ENCODE measurements at places on chromosomes 12 and 14.

- DNase-seq = peak; percentile 6
Measured at GRCh38 chr14:52043690-52044089, 25.2 kb downstream of the NID2 start.

- no peak for DNase-seq
Measured at GRCh38 chr12:85733221-85733840, 102.9 kb downstream of the RASSF9 start.

- no peak for DNase-seq
Measured at GRCh38 chr14:68468437-68469207, 324.2 kb downstream of the ZFP36L1 start.

- no peak for DNase-seq
Measured at GRCh38 chr14:87185961-87186560, 806.9 kb downstream of the GALC start.

DNA sequence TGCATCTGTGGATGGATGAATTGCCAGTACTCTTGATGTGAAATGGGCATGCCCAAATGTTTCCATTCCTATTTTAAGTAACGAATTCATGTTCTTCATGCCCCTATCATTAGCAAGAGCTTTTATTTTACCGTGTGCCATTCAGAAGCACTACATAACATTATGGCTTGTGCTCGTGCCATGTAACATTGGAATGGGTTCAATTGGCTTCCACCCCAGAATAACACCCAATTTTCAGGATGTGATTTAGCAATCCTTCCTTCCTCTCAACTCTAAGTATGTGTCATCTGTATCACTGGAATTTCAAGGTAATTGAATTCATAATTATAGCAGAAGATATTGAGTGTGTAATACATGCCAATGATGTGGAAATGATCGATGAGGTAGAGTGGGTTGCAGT lies 145.8 kb upstream of the TMPO start:
- no peak for DNase-seq

DNA sequence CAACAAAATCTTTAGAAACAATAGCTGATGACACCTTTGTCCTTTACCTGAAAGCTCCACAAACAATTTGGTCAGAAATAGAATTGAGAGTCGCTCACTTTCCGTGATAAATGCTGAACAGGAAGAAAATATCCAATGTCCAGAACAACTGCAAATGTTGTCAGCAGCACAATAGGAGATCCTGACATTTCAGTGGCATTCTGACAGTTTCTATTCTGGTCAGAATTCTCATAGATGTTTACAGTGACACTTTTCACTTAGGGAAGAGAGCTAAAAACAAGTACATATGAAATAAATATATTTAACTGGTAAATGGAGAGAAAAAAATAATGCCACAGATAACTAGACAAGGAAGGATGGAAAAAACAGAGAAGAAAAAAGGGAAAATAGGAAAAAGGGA lies 39.1 kb downstream of the MAGOHB start:
- no peak for DNase-seq

DNA sequence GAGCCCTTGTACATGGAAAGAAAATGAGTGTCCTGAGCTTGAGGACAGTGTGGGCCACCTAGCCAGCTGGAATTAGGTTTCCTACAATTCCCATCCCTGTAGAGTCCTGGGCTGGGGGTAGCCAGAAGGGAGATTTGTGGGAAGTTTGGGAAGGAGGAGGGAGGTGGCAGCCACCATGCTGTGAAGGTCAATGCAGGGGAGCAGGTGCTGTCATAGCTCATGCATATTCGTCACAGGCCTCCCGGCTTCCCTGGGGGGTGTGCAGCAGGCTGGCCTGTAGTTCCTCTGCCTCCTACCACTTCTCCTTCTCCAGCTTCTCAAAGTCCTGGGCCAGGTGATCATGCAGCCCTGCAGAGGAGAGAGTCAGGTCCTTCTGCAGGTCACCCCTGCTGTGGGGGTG lies 121.3 kb downstream of the TBX3 start:
- no peak for DNase-seq

GRCh38 chr12:53466640-53467039 lies 14.7 kb downstream of the PCBP2 start:
- DNase-seq = no peak

- DNase-seq = no peak
Measured at GRCh38 chr14:78248501-78249090, 78.4 kb downstream of the NRXN3 start.

DNA sequence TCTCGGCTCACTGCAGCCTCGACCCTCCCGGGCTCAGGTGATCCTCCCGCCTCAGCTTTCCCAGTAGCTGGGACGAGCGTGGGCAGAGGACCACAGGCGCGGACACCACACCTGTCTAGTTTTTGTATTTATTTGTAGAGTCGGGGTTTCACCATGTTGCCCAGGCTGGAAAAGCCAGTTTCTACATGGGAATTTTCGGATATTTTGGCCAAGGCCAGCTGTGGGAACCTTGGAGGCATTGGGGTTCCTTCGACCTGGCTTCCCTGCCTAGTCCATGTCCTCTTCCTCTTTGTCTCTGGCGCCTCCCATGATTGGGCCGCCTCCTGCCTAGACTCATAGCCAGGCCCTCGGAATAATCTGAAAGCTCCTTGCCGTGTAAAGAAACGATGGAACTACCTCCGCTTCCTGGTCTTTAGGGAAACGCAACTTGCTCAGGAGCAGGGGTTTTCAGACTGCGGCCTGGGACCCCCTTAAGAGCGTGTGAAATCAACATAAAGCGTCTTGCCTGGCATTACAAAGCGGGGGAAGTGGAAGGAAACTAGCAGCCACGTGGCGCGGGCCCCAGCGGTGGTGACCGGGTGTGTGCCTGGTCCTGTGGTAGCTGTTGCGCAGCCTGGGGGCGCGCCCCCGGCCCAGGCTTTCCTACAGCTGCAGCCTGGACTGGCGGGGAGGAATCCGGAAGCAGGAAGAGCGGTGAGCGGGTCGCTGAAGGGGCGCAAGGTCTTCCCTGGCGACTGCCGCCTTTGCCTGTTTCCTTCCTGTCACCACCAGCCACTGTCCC lies 1.4 kb upstream of the HSP90AA1 start:
- peak; percentile 45 for DNase-seq

DNA sequence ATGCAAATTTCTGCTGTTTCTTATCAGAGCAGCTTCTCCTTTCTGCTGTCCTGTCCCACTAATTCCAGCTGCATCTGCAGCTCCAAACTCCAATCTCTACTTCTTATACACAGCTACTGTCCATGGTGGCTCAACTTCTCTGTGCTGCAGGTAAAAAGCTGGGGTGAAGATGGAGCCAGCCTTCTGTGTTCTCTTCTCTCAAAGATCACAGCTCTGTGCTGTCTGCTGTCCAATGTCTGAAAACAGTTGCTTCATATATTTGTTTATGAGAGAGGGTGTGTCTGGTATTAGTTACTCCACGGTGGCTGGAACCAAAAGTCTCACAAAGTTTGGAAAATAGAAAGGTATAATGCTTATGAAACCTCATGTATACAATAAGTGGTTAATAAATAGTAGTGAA lies 445.8 kb upstream of the TBX3 start:
- no peak for DNase-seq

- DNase-seq = no peak
Measured at GRCh38 chr12:116360579-116361413, 83.3 kb upstream of the MED13L start.

- DNase-seq = no peak
Measured at GRCh38 chr14:104647467-104648043, 41.9 kb upstream of the INF2 start.

DNA sequence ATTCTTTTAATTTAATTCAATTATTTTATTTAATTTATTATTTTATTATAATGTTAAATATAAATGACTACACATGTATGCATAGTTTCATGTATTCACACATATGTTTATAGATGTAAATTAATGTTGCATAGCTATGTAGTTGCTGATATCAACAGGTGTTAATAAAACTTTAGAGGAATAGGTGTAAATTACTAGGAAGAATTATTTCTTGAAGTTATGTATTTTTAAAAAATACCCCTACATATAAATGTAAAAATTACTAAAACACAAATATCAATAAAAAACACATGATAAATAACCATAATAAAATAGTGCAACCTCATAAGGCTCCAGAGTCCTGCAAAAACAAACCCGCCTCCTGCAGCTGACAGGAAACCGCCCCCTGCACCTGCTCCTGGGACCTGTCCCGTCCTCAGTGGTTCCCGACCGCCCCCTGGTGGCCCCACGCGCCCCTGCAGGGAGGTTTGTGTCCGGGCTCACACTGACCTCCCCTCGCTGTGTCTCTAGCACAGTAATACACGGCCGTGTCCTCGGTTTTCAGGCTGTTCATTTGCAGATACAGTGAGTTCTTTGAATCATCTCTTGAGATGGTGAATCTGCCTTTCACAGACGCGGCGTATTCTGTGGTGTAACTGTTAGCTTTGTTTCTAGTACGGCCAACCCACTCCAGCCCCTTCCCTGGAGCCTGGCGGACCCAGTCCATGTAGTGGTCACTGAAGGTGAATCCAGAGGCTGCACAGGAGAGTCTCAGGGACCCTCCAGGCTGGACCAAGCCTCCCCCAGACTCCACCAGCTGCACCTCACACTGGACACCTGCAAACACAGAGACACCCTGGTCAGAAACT lies 1264.0 kb downstream of the TMEM121 start:
- DNase-seq = peak; percentile 80

GRCh38 chr12:5430641-5431603 lies 986 bp upstream of the NTF3 start:
- DNase-seq = no peak

GRCh38 chr12:67748743-67749040 lies 100.1 kb downstream of the DYRK2 start:
- no peak for DNase-seq

GRCh38 chr12:80766210-80766609 lies 49.5 kb downstream of the MYF5 start:
- DNase-seq = no peak

GRCh38 chr12:49058366-49059044 lies 2.1 kb downstream of the KMT2D start:
- no peak for DNase-seq

- no peak for DNase-seq
Measured at GRCh38 chr12:27319848-27320247, 12.8 kb upstream of the BMAL2 start.

DNA sequence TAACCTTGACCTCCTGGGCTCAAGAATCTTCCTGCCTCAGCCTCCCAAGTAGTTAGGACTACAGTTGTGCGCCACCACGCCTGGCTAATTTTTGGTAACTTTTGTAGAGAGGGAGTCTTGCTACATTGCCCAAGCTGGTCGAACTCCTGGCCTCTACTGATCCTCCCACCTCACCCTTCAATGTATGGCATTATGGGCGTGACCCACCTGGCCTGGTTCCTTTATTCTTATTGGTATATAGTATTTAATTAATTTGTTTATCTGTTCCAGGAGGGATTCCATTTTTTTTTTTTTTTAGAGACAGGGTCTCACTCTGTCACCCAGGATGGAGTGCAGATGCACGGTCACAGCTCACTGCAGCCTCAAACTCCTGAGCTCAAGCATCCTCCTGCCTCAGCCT lies 40.9 kb upstream of the EAPP start:
- DNase-seq = no peak

DNA sequence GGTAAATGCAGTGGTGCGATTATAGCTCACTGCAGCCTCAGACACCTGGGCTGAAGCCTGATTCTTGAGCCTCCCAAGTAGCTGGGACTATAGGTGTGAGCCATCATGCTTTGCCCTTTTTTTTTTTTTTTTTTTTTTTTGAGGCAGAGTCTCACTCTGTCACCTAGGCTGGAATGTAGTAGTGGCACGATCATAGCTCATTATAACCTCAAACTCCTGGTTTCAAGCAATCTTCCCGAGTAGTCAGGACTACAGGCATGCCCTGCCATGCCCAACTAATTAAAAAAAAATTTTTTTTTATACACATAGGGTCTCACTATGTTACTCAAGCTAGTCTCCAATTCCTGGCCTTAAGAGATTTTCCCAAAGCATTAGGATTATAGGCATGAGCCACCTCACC lies 6.9 kb downstream of the ATP2A2 start:
- DNase-seq = no peak

DNA sequence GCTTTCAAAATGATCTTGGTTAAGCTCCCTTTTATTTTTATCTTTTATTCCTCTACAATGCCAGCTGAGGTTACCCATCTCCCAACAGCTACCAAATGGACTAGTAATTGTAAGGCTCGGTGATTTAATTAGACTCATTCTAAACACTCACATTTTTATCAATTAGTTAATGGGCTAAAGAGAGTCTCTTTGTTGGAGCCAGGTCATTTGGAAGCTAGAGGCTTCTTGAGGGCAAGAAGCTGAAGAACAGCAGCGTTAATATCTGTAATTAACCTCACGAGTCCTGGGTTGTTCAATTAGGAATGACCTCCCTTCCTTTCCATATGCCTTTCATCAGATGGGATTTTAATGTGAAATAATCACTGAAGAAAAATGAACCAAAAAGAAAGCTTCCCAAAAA lies 56.9 kb downstream of the OTX2 start:
- no peak for DNase-seq

GRCh38 chr12:16789204-16789790 lies 183.3 kb upstream of the LMO3 start:
- DNase-seq = no peak

GRCh38 chr12:16299403-16299802 lies 21.9 kb upstream of the SLC15A5 start:
- DNase-seq = no peak

DNA sequence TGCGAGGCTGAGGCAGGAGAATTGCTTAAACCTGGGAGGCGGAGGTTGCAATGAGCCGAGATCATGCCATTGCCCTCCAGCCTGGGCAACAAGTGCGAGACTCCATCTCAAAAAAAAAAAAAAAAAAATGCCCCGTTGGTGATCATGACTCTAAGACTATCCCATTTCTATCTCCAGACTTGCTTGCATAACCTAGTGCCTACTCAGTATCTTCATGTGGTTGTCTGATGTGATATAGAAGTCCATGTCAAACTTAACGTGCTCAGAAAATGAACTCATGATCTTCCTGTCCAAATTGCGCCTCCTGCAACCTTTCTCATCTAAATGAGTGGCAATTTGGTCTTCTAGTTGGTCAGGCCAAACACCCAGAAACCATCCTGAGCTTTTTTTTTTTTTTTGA lies 4.7 kb upstream of the TSFM start:
- DNase-seq = no peak

GRCh38 chr14:56759094-56759493 lies 51.2 kb downstream of the OTX2 start:
- DNase-seq = no peak

- DNase-seq = peak; percentile 29
Measured at GRCh38 chr14:51776102-51776894, 84.1 kb upstream of the GNG2 start.

- DNase-seq = no peak
Measured at GRCh38 chr12:66393890-66394289, 91.6 kb downstream of the HELB start.

GRCh38 chr12:9064201-9064814 lies 51.4 kb downstream of the A2M start:
- peak; percentile 42 for DNase-seq

DNA sequence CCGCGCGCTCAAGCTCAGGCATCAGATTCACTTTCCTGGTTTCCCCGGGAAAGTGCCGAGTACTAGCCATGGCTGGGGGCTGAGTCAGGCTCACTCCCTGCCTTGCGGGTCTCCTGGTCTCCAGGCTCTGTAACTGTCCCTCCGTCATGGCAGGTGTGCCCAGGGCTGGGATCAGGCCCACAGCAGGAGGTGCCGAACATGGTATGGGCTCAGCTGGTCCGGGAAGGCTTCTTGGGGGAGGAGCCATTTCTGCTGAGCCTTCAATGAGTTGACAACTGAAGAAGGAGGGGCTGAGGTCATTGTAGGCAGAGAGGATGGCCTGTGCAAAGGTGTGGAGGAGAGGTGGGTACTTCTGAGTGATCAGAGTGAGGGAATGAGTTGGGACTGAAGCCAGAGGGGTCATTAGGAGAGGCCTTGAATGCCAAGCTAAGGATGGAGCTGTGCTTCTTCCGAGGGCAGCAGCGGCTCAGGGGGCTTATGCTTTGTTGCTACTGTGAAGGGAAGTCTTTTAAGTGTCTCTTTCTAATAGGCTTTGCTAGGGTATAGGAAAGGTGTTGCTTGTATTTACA lies 769 bp downstream of the EXOC3L4 start:
- DNase-seq = no peak
